ENCODE measurements at places on chromosomes 2 and 18.

GRCh38 chr2:174051741-174052583 lies 86.8 kb upstream of the SP3 start:
- no peak for DNase-seq
- H3K27me3 ChIP-seq: no peaks in the 10 kb centered on the region
- peaks cover 7% of the 10 kb centered on the region for H3K4me1 ChIP-seq
- H3K27ac ChIP-seq: no peak overlapping the region
- H3K36me3 ChIP-seq: no peaks in the 10 kb centered on the region

- H3K27me3 ChIP-seq: no peaks in the 10 kb centered on the region
- DNase-seq: no peak
- H3K27ac ChIP-seq: no peak overlapping the region
- H3K4me3 ChIP-seq: no peak overlapping the region
Observed at GRCh38 chr18:55513161-55513560, 74.8 kb downstream of the TCF4 start.

- no peak for DNase-seq
- peaks cover 16% of the 10 kb centered on the region for H3K4me1 ChIP-seq
- H3K27me3 ChIP-seq: no peaks in the 10 kb centered on the region
- H3K27ac ChIP-seq: peak overlapping the region; percentile 66
Observed at GRCh38 chr2:150681120-150681804, 193.8 kb upstream of the RND3 start.

DNA sequence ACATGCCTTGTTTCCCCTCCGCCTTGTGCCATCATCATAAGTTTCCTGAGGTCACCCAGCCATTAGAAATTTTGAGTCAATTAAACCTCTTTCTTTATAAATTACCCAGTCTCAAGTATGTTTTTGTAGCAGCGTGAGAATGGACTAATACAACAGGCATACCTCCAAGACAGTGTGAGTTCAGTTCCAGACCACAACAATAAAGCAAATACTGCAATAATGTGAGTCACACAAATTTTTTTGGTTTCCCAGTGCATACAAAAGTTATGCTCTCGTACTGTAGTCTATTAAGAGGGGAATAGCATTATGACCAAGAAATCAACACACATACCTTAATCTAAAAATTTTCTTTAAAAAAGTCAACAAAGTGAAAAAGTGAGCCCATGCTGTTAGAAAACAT lies 217.2 kb downstream of the NR4A2 start:
- H3K4me3 ChIP-seq: no peak overlapping the region
- H3K4me1 ChIP-seq: no peaks in the 10 kb centered on the region
- H3K27me3 ChIP-seq: peaks cover 2% of the 10 kb centered on the region
- H3K27ac ChIP-seq: no peak overlapping the region
- DNase-seq: no peak

DNA sequence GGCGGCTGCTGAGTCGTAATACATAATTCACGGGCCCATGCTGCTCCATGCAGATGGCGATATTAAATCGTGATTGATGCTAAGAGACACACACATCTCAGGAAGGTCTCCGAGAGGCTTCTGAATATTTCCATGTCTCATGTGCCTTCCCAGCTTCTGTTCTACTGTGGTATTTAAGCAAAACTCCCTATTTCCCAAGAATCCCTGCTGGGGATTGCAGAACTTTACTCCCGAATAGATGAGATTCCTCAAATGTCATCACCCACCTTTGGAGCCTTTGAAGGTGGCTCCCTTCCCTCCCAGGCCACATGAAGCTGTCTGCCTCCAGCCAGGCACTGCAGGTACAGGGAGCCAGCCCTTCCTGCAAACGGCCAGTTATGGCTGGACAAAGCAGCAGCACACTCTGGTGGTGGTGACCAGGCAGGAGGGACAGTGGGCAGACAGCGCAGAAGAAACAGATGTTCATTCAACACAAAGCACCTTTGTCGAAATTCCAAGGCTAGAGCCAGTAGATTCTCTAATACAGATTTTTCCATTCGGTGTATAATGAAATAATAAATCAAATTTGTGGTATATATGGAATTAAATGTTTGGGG lies 14.1 kb downstream of the NRP2 start:
- no peak for DNase-seq
- no peak overlapping the region for H3K4me3 ChIP-seq
- no peak overlapping the region for H3K27ac ChIP-seq
- H3K36me3 ChIP-seq: 0 out of 2 replicates have a peak, but pooled peaks cover 13% of the 10 kb centered on the region
- H3K27me3 ChIP-seq: no peaks in the 10 kb centered on the region

GRCh38 chr18:49359732-49360444 lies 100.6 kb downstream of the DYM start:
- H3K4me3 ChIP-seq: no peak overlapping the region
- H3K36me3 ChIP-seq: no peaks in the 10 kb centered on the region
- DNase-seq: no peak
- H3K27me3 ChIP-seq: no peaks in the 10 kb centered on the region

GRCh38 chr2:25491966-25492532 lies 150.3 kb upstream of the DNMT3A start:
- H3K4me3 ChIP-seq: no peak overlapping the region
- peaks cover 4% of the 10 kb centered on the region for H3K4me1 ChIP-seq
- no peak for DNase-seq
- no peaks in the 10 kb centered on the region for H3K27me3 ChIP-seq

- H3K27ac ChIP-seq: peak overlapping the region; percentile 76
- no peak for DNase-seq
- H3K4me1 ChIP-seq: peaks cover 25% of the 10 kb centered on the region
- no peaks in the 10 kb centered on the region for H3K27me3 ChIP-seq
- peak overlapping the region; percentile 88 for H3K4me3 ChIP-seq
- H3K36me3 ChIP-seq: no peaks in the 10 kb centered on the region
Observed at GRCh38 chr18:46070815-46071652, 1.0 kb downstream of the PSTPIP2 start.

DNA sequence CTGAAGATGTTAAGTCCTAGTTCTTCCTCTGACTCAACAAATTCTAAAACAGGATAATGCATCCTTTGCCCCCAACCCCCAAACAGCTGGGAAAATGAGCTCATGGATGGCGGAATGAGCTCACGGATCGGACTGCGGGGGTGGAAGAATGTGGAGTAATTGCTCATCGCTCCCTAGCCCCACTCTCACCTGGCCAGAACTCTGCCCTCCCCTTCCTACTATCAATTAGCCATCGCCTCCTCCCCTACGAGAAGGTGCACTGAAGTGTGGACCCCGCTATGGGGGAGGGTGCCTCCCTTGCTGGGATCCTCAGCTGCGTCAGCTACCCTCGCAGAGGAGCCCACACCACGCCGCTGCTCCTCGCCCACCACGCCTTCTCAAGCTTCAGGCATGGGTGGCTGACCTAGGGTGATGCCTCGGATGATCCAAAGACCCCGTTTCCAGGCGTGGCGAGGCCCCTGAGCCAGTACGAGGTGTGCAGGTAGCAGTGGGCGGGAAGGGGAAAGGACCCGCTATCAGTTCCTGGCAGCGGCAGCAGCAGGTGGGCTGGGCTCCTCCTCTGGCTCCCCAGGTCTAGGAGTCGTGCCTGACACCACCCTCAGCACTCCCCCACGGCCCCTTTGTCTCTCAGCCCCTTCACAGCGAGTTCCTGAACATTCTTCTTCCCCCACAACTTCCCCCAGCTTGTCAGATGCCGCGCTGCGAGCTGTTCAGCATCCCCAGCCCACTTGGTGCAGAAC lies 82.1 kb upstream of the POMC start:
- H3K27me3 ChIP-seq: no peaks in the 10 kb centered on the region
- no peak overlapping the region for H3K27ac ChIP-seq
- no peak for DNase-seq
- no peaks in the 10 kb centered on the region for H3K36me3 ChIP-seq
- H3K4me3 ChIP-seq: no peak overlapping the region

- no peak overlapping the region for H3K4me3 ChIP-seq
- DNase-seq: no peak
- no peaks in the 10 kb centered on the region for H3K36me3 ChIP-seq
- H3K27ac ChIP-seq: no peak overlapping the region
- H3K4me1 ChIP-seq: no peaks in the 10 kb centered on the region
Observed at GRCh38 chr2:238499731-238500580, 73.2 kb downstream of the ASB1 start.

DNA sequence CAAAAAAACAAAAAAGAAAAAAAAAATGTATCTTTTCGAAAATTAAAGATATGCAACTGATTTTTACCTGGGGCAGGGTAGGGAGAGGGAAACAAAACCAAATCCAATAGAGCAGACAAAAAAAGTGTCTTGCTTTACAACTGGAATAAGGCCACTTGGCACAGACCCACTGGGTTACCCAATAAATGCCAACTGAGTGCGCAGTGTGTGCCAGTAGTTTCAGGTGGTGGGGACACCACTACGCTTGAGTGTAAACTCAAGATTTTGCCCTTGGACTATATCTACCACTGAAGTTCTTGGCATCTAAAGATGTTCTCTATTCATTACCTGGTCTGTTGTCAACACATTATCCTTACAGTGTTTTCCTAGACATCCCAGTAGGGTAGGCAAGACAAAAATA lies 16.3 kb downstream of the VPS4B start:
- H3K4me1 ChIP-seq: peaks cover 36% of the 10 kb centered on the region
- no peak overlapping the region for H3K27ac ChIP-seq
- no peak overlapping the region for H3K4me3 ChIP-seq
- no peak for DNase-seq
- peaks cover 94% of the 10 kb centered on the region for H3K36me3 ChIP-seq

DNA sequence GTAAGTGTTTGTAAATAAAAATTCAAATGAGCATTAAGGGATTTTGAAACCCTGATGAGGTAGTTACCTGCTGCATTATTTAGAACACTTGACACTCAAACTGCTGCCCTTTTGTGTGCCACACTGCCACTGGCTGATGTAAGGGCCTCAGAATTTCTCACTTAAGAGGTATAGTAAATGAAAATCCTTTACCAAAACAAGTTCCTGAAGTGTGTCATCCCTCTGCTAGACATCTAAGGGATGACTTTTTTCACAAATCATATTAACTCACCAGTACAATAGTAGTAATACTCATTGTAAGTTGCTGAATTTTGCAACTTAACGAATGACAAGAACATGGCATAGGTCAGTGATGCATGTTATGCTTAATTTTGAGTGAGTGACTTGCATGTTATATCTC lies 274.9 kb upstream of the UBE2E3 start:
- H3K4me1 ChIP-seq: peaks cover 27% of the 10 kb centered on the region
- DNase-seq: no peak
- H3K27ac ChIP-seq: peak overlapping the region; percentile 28
- no peaks in the 10 kb centered on the region for H3K36me3 ChIP-seq
- no peak overlapping the region for H3K4me3 ChIP-seq

DNA sequence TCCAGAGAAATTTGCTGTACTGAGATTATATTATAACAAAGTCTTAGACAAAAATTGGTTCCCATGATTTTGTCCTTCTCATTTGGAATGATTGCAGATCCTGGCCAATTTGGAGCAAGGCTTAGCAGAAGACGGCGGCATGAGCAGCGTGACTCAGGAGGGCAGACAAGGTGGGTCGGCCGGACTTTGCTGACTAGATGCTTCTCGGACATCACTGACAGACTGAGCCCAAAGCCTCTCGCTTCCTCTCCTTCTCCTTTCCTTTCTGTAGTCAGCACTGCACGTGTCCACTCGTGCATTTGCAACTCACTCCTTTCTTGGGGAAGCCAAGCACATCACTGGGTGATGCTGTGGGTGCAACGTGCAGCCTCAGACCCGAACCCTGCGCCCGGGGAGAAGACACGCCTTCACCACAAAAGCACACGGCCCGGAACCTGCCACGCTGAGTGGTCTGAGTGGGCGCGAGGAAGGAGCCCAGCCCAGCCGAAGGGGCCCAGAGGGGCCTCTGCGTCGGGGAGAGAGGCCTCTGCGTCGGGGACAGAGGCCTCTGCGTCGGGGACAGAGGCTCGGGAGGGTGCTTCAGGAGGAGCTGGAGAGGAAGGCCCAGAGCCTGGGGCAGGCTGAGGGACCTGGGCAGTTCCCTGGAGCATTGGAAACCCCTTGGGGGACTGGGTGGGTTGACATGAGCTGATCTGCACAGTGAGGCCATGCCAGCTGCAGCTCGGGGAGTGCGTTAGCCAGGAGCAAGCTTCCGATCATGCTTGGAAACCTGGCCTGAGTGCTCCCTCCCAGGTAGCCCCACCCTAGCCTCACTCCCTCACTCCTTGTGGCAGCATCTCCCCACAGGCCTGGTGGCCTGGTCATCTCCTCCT lies 61.6 kb downstream of the ADI1 start:
- H3K27me3 ChIP-seq: no peaks in the 10 kb centered on the region
- DNase-seq: peak; percentile 39
- H3K4me1 ChIP-seq: no peaks in the 10 kb centered on the region
- no peak overlapping the region for H3K4me3 ChIP-seq

DNA sequence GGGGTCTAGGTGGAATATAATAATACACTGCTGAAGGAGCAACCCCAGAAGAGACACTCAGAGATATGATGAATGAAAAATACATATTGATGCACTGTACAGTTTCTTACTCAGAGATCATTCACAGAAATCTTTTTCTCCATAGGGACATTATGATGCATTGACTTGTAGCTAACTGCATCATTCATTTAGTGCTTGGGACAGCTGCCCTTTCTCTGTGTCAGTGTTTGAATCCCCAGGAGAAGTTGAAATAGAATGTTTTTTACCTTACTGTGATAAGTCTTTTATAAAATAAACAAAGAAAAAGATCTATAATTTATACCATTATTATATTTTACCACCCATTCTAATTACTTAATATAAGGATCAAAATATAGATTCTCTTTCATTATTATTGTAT lies 91.7 kb upstream of the DSEL start:
- H3K4me1 ChIP-seq: no peaks in the 10 kb centered on the region
- no peak for DNase-seq
- H3K4me3 ChIP-seq: no peak overlapping the region

DNA sequence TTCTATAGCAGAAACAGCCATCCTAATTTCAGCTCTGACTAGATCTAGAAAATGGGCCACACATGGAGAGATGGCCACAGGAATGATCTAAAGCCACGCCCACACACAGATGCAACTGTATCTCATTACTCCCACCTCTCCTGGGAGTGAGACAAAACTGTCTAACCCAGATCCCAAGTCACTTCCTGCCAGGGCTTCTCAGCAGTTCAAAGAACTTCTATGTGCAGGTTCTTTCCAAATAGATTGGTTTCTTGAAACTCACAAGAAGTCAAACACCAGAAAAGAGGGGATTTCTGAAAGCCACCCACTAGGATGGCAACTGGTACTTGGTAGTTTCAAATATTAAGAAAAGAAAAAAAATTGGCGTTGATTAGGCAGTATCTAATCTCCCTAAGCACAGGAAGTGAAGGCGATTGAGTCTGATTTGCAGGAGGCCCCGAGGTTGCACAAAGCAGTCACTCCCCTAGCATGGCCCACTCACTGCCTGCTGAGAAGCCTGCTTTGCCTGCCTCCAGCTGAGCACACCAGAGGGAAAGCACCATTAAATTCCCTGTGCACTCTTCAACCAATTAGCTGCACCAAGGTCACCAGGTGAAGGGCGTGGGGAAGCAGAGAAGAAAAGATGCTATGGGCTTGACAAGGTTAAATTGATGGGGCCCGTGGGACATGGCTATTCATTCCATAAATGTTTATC lies 51.1 kb downstream of the PAPOLG start:
- no peak overlapping the region for H3K27ac ChIP-seq
- DNase-seq: no peak
- H3K27me3 ChIP-seq: no peaks in the 10 kb centered on the region
- no peaks in the 10 kb centered on the region for H3K4me1 ChIP-seq

Data from RWPE2 (cell line).